ENCODE measurements at places on chromosomes 7 and 10.

GRCh38 chr10:80161321-80162083, 29.0 kb downstream of the PLAC9 start:
- DNase-seq = no peak

DNA sequence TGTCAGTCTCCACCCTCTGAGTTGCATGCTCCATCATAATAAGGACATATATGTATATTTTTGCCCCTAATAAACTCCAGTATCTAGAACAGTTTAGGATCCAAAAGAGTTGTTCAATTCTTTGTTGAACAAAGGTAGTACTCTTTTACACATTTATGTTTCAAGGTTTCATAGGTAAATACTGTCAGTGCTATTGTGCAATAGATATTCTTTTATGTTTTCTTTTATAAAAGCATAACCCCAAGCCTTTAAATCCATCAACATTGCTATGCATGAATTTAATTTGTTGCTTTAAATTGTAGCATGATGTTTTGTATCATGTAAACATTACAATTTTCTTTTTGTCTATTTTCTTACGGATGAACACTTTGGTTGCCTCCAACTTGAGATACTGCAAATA, 469.7 kb upstream of the COBL start:
- DNase-seq = no peak

DNA sequence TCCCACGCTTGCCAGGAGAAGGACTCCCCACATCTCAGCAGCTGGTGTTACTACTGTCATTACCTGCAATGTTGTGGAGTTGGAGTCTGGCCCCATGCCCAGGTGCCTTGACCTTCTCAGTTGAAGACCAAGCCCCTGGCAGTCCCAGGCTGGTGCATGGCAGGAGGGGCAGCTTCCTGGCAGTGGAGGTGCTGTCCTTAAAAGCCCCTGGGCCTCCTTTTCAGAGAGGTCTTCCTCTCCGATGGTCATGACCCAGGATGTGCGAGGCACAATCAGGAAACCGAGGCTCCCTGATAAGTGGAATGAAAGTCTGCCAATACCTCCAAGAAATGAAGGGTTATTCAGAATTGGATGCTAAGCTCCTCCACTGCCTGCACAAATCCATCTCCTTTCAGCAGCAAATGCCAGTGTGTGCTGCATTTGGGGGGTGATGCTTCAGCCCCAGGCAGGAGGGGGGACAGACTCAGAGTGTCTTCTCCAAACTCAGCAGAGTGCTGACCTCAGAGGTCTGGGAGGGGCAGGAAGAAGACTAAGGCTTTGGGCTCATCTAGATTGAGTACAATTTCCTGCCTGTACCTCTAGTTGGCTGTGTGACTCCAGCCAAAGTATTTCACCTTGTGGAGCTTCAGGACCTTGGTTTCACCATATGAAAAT, 97.0 kb upstream of the DDC start:
- DNase-seq = peak; percentile 12

- DNase-seq = no peak
Observed at GRCh38 chr10:52313256-52313932, 687 bp upstream of the DKK1 start.

DNA sequence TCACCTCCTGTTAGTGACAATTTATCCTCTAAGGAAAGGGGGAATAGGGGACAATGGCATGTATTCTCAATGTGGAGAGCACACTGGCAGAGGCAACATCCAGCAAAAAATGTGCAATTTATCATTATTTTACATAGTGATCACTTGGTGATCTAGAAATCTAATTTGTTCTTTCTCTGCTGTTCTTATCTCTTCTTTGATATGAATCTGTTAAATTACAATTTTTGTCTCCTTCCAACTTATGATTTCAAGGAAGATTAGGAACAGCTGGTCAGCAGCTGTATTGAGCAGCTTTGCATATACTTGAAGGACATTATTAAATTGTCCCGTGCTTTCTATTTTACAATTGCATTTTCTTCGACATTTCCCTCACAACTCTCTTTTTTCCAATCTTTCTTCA, 213.1 kb downstream of the MAGI2 start:
- DNase-seq = no peak

DNA sequence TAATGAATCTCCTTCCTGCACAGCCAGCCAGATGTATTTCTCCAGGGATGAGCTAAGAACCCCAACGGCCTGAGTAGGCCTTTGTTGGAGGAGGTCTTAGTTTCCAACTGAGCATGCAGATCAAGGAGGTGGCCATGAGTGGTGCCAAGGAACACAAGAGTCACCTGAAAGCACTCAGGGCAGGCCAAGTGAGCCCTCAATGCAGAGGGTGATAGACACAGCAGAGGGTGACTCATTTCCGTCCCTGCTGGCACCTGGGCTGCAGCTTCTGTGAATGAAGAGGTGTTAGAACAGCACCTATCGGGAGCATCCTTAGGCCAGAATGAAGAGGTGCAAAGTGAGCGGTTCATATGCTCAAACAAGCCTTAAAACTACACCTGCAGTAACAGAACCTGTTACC, 211.8 kb downstream of the FRMD4A start:
- DNase-seq = no peak

DNA sequence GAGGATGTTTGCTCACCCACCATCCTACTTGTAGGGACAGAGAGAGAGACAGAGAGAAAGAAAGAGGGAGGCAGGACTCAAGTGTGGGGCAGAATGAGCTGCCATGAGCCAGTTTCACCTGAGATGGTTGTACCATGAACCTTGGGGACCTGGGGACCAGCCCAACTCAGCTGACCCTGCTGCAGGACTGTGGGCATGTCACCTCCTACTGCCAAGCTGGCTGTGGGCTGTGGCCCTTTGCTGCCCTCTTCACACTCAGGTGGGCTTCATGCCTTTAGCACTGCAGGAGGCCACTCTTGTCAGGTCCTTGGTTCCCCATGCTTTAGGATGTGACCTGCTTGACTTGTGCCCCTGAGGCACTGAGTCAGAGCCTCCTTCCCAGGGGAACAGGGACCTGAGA, 108.2 kb upstream of the PCBD1 start:
- DNase-seq = no peak

Data from MV-4-11 (cell line).